ENCODE measurements at places on chromosomes 5 and 9. TPM values are rescaled to one million over a fixed set of nuclear protein-coding genes. Genes with fewer than 3 reads are reported as not detected.

The ADGRD2 gene
- not detected for total RNA-seq

The MAMDC2 gene
- total RNA-seq = 0.89 TPM

The ANKRD20A1 gene
- total RNA-seq = 1.2 TPM

The SLC45A2 gene
- total RNA-seq = under 0.01 TPM

The KCNV2 gene
- not detected for total RNA-seq

The SLCO6A1 gene
- total RNA-seq = not detected

The FXN gene
- total RNA-seq = 2.3 TPM

The CCDC192 gene
- not detected for total RNA-seq

The EIF4E1B gene
- total RNA-seq = not detected

The CBY3 gene
- total RNA-seq = not detected

The ASPN gene
- not detected for total RNA-seq

The LEAP2 gene
- total RNA-seq = 0.13 TPM

The GTF3C4 gene
- total RNA-seq = 11.7 TPM

The ATP10B gene
- under 0.01 TPM for total RNA-seq

The PCDHB12 gene
- total RNA-seq = 0.26 TPM

The TSSK1B gene
- total RNA-seq = not detected

The INSL4 gene
- not detected for total RNA-seq

The HTR4 gene
- not detected for total RNA-seq

The SOHLH1 gene
- not detected for total RNA-seq

The SLF1 gene
- 4.3 TPM for total RNA-seq

The KCNT1 gene
- not detected for total RNA-seq

The TAF1L gene
- total RNA-seq = under 0.01 TPM

The CCDC69 gene
- total RNA-seq = 3.4 TPM

The SCGB3A2 gene
- not detected for total RNA-seq

The PSAT1 gene
- total RNA-seq = 6.8 TPM

The PCDHA13 gene
- under 0.01 TPM for total RNA-seq

The CDC20B gene
- not detected for total RNA-seq

The LCN6 gene
- total RNA-seq = not detected

The BARHL1 gene
- not detected for total RNA-seq

The PCDHGA8 gene
- 0.64 TPM for total RNA-seq

The PCDHGA10 gene
- total RNA-seq = 3.0 TPM

The HEMGN gene
- not detected for total RNA-seq

The MEGF10 gene
- total RNA-seq = 3.4 TPM

The TMEM215 gene
- total RNA-seq = not detected

The EFCAB9 gene
- total RNA-seq = not detected

The LHX3 gene
- not detected for total RNA-seq

The NIPSNAP3A gene
- 35.4 TPM for total RNA-seq

The DCTN4 gene
- 29.7 TPM for total RNA-seq

The SLC34A3 gene
- total RNA-seq = not detected

The FAM163B gene
- total RNA-seq = not detected

The IFNB1 gene
- not detected for total RNA-seq

The CYSTM1 gene
- 16.3 TPM for total RNA-seq

The F2RL2 gene
- 0.25 TPM for total RNA-seq

The CORO2A gene
- total RNA-seq = 0.51 TPM

The ARID3C gene
- total RNA-seq = 0.25 TPM

The HEXB gene
- 94.5 TPM for total RNA-seq

The SPATA31D4 gene
- not detected for total RNA-seq

The PLCXD3 gene
- total RNA-seq = 0.64 TPM

The LCN12 gene
- not detected for total RNA-seq

The PTPRD gene
- 1.8 TPM for total RNA-seq

The DTWD2 gene
- total RNA-seq = 3.8 TPM

The UGCG gene
- 54.7 TPM for total RNA-seq

The DMRTA1 gene
- total RNA-seq = under 0.01 TPM

The OR1Q1 gene
- not detected for total RNA-seq

The EQTN gene
- not detected for total RNA-seq

The CETN3 gene
- 4.1 TPM for total RNA-seq

The GABRP gene
- 1.1 TPM for total RNA-seq

The ARHGEF39 gene
- total RNA-seq = 1.0 TPM
